ENCODE measurements at places on chromosomes 1 and 21.
A peak's percentile ranks its signal among the peaks of the same experiment; 100 is the strongest.

DNA sequence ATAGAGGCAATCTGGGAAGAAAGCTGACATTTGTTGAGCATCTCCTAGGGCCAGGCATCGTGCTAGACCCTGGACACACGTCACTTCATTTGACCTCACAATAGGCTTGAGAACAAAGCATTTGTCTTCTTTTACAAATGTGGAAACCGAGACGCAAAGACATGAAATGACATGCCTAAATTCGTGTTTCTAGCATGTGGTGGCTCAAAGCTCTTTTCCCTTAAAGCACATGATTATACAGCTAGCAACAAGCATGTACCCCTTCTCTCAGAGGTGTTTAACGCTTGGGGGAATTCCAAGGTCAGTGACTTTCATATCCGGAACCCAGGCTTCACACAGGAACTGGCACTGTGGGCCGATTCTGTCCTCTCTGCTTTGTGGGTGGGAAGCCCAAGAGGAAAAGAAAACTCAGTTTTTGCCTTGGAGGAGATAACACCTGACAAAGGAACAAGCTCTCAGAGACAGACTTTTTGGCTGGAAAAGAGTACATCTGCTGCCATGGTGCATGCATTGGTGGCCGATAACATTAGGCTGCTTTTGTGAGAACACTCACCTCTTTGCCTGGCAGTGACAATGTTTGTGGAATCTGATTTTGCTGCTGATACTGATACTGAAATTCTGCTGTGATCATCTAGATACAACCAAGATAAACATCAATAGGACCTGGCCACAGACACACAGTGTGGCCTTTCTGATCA is 15.4 kb upstream of the CD2 start:
- no peak for DNase-seq

DNA sequence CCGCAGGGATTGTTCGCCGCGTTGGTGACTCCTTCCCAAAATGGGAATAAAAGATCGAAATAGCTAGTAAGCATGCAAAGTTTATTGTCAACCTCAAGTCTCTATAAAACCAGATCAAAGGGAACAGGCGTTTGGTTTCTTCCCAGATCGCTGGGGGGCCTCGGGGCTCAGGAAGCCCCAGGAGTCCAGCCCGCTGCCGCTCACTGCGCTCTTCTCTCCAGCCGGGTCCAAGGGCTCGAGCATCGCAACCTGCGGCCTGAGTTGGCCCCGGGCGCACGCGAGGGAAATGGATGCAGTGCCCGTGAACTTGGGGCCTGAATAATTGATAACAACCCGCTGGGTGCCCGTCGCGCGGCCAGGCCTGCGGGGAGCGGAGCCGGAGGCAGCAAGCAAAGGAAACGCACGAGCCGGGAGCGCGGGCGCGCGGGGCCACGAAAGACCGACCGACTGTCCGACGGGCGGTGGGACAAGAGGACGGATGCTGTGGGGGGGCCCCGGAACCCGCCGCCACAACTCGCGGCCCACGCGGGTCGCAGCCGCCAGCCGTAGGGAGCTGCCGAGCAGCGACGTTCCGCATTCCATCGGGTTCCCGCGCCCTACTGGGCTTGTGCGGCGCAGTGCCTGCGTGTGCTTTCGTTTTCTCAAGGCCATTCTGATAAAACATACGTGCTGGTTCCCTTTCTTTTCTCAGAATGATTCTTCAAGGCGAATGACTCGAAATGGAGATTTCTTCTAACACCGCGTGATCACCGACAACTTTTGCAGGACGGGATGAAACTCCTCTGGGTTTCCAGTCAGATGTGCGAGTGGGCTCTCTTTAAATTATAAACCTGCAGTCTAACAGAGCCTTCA is 14.0 kb upstream of the ALX3 start:
- DNase-seq, result peak; percentile 57

DNA sequence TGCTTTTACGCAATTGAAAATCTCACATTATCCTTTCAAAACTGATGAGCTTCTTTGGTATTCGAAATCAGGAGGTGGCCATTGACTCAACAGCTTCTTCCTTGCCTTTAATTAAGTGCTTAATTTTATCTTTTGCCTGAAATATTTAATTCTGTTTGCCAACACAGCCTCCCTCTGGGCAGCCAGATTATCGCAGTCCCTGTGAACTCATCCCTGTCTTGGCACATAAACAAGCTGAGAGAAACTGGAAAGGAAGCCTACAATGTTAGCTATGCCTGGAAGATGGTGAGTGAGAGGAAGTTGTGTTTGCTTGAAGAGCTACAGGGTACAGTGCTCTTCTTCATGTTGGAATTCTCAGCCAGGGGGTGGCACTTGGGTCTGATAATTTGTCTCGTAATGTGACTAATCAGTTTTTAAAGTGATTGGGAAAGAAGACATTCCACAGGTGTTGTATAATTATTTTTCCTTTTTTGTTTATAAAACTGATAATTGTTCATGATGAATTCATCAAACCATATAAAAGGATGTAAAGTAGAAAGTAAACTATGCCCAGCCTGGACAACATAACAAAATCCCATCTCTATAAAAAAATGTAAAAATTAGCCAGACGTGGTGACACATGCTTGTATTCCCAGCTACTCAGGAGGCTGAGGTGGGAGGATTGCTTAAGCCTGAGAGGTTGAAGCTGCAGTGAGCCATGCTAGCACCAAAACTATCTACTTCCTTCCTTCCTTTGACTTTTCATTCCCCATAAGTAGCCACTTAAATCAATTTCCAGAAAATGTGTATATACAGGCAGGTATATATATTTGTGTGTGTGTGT is 90.1 kb upstream of the RAVER2 start:
- peak; percentile 19 for DNase-seq

DNA sequence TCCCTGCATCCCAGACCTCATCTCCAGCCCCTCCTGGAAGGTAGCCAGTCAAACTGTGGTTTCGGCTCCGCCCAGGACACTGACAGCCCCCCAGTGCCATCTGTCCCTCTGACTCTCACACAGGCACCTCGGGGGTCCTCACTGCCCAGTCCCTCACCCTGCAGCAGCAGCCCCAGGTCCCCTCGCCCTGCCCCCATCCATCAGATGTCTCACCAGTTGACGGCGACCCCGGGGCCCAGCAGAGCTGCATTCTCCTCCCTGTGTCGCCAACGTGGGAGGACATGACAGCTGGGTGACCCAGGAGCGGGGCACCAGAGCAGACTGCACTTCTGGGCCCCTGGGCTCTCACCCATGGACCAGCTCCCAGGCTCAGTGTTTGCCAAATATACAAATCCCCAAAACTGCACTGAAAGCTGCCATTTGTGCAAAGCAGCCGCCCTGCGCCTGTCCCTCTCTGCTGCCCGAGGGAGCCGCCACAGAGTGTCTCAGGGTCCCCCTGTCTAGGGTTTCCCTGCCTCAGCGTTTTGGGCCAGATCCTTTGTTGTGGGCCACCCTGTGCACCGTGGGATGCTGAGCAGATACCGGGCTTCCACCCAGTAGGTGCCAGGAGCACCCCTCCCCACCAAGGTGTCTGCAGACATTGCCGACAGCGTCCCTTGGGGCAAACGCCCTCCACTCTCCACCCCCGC is 48.2 kb downstream of the PRDM15 start:
- no peak for DNase-seq

DNA sequence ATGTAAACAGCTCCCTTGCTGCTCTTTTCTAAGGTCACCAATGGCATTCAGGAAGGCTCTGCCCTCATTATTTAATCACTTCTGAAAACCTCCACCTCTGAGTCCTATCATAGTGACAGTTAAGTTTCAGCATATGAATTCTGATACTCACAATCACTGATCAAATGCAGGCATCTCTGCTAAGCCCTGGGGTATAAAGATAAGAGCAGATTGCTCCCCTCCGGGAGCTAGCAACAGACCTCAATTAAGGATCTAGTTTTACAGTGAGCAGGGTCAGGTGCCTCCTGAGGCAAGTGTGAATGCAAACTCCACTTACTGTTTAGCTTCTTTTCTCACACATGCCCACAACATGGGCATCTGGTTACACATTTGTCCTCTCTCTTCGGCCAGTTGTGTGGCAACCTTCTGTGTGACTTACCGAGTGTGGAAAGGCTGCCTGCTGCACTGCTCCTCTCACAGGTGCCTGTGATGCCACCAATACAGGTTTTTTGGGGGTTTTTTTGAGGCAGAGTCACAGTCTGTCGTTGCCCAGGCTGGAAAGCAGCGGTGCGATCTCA is 15.0 kb downstream of the IL10RB start:
- no peak for DNase-seq

GRCh38 chr1:71587961-71588360 is 507.1 kb upstream of the ZRANB2 start:
- peak; percentile 30 for DNase-seq

- no peak for DNase-seq
These were observed 69.1 kb upstream of the POU3F1 start for GRCh38 chr1:38115682-38116202.

- DNase-seq, result no peak
These were observed 82.5 kb upstream of the CNTN2 start for GRCh38 chr1:204960306-204961125.

GRCh38 chr1:7388488-7389185 is 382.5 kb upstream of the VAMP3 start:
- DNase-seq, result no peak

DNA sequence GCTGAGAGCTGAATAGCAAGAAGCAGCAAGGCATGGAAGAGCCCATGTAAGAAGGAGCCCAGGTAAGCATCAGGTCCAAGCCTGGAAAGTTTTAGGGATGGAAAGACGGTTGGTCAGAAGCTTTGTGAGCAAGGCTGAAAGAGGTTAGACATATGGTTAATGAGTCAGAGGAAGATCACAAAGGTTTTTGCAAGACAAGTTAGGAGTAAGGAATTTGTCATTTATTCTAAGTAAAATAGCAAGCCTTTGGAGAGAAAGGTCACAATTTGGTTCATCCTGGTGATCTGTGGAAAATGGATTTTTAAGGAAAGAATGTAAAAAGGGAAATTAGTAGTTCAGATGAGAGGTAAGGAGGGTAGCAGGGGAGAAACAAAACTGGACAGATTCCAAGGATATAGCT is 106.7 kb downstream of the DPYD start:
- DNase-seq, result no peak

Measured in fibroblast of villous mesenchyme (primary cell).